ENCODE measurements at places on chromosomes 3 and 15. TPM values are rescaled to one million over a fixed set of nuclear protein-coding genes. Genes with fewer than 3 reads are reported as not detected.

GRCh38 chr15:53059273-53060043, 269.3 kb upstream of the ONECUT1 start:
- H3K4me1 ChIP-seq: no peaks in the 10 kb centered on the region
- H3K27me3 ChIP-seq: no peaks in the 10 kb centered on the region
- no peak overlapping the region for H3K27ac ChIP-seq
- no peak for DNase-seq
- no peak overlapping the region for H3K4me3 ChIP-seq
- H3K36me3 ChIP-seq: no peaks in the 10 kb centered on the region

- H3K36me3 ChIP-seq: no peaks in the 10 kb centered on the region
- DNase-seq: no peak
- no peak overlapping the region for H3K27ac ChIP-seq
These were observed 390.2 kb upstream of the SGO1 start for GRCh38 chr3:20576228-20576627.

DNA sequence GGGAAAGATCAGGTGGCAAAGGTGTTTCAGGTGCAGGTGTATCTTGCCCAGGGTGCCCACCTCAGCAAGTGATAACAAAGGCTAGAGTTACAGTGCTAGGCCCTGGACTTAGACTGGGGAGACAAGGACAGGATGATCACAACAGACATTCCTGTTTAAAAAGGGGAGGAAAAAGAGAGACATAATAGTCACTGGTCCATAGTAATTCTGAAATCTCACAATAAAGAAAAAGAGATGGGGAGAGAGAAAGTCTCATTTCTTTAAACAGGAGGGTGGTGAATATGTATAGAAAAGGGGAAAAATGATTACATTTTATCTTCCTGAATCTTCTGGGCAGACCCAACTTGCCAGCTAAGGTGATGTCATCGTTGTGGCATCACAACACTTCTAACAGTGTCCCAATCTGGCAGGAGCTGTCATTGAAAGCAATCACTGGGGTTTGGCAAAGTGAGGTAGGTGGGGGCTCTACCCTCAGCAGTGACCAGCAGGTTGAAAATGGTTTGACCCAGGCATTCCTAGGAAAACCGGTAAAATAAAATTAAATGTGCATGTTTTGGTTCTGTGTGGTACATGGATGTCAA, 99.5 kb downstream of the ZNF621 start:
- no peak overlapping the region for H3K27ac ChIP-seq
- no peak overlapping the region for H3K4me3 ChIP-seq
- no peak for DNase-seq
- H3K27me3 ChIP-seq: no peaks in the 10 kb centered on the region
- no peaks in the 10 kb centered on the region for H3K4me1 ChIP-seq
- H3K36me3 ChIP-seq: no peaks in the 10 kb centered on the region

GRCh38 chr3:133469140-133469731, 69.4 kb downstream of the BFSP2 start:
- no peaks in the 10 kb centered on the region for H3K27me3 ChIP-seq
- H3K36me3 ChIP-seq: no peaks in the 10 kb centered on the region
- H3K4me3 ChIP-seq: no peak overlapping the region
- peak overlapping the region; percentile 67 for H3K27ac ChIP-seq

- H3K4me1 ChIP-seq: peaks cover 5% of the 10 kb centered on the region
- no peaks in the 10 kb centered on the region for H3K36me3 ChIP-seq
- DNase-seq: no peak
These were observed 14.1 kb downstream of the PTPN23 start for GRCh38 chr3:47394881-47395280.

DNA sequence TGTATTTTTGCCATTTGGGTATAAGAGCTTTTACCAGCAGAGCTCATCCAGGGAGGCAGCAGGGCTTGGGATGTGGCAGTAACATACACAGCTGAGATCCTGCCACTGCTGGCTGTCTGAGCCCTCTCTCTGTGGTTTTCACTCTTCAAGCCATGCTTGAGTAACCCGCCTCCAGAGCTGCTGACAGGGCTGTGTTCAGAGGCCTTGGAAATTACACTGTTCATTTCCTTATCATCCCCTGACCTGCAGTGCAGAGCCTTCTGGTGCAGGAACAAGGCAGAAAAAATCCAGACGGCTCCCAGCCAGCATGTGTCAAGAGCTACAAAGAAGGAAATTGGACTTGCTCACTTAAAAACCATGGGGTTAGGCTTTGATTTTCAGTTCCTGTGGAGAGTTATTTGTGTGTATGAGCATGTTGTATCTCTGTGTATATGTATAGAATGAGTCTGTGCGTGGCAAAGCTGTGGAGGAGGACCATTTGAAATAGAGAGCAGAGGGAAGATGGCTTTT, 47.0 kb downstream of the ZNF609 start:
- H3K4me3 ChIP-seq: no peak overlapping the region
- H3K27ac ChIP-seq: no peak overlapping the region

GRCh38 chr15:31360843-31361763, 34.5 kb downstream of the KLF13 start:
- no peak overlapping the region for H3K27ac ChIP-seq
- H3K4me3 ChIP-seq: no peak overlapping the region
- H3K4me1 ChIP-seq: peaks cover 13% of the 10 kb centered on the region
- no peak for DNase-seq
- H3K27me3 ChIP-seq: no peaks in the 10 kb centered on the region
- H3K36me3 ChIP-seq: no peaks in the 10 kb centered on the region

GRCh38 chr3:132596816-132597433, at the start of gene ACKR4:
Gene ACKR4 (plus strand): TSS chr3:132597270. CDS start chr3:132600398, 3,128 bp downstream.
- DNase-seq: no peak
- H3K4me1 ChIP-seq: no peaks in the 10 kb centered on the region
- H3K36me3 ChIP-seq: no peaks in the 10 kb centered on the region
- H3K27ac ChIP-seq: no peak within 1 kb of the TSS

DNA sequence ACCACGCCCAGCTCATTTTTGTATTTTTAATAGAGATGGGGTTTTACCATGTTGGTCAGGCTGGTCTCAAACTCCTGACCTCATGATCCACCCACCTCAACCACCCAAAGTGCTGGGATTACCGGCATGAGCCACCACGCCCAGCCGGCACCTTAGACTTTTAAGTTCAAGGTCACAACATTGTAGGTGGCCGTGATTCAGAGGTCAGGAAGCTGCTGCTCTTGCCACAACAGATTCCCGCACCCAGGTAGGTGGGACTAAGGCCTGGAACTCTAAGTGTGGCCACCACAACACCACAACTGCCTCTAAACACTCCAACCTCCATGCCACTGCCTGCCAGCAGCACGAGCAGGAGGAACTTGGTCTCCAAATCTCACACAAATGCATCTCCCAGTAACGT, 196.8 kb downstream of the STT3B start:
- no peak for DNase-seq
- H3K4me3 ChIP-seq: no peak overlapping the region
- no peaks in the 10 kb centered on the region for H3K27me3 ChIP-seq
- no peaks in the 10 kb centered on the region for H3K36me3 ChIP-seq
- H3K4me1 ChIP-seq: no peaks in the 10 kb centered on the region

- no peaks in the 10 kb centered on the region for H3K4me1 ChIP-seq
- DNase-seq: no peak
- no peaks in the 10 kb centered on the region for H3K27me3 ChIP-seq
- H3K27ac ChIP-seq: no peak overlapping the region
- H3K4me3 ChIP-seq: no peak overlapping the region
- no peaks in the 10 kb centered on the region for H3K36me3 ChIP-seq
These were observed 221.9 kb upstream of the PROK2 start for GRCh38 chr3:72006631-72007556.

- H3K4me1 ChIP-seq: peaks cover 7% of the 10 kb centered on the region
- H3K27me3 ChIP-seq: no peaks in the 10 kb centered on the region
- H3K36me3 ChIP-seq: no peaks in the 10 kb centered on the region
- H3K4me3 ChIP-seq: no peak overlapping the region
These were observed 18.1 kb upstream of the ZSCAN2 start for GRCh38 chr15:84582583-84583157.

- no peak overlapping the region for H3K27ac ChIP-seq
- DNase-seq: no peak
- no peak overlapping the region for H3K4me3 ChIP-seq
- H3K36me3 ChIP-seq: no peaks in the 10 kb centered on the region
- H3K27me3 ChIP-seq: no peaks in the 10 kb centered on the region
These were observed 12.1 kb downstream of the CSNK1G1 start for GRCh38 chr15:64343841-64344240.

- no peak overlapping the region for H3K4me3 ChIP-seq
- peak overlapping the region; percentile 75 for H3K27ac ChIP-seq
- no peaks in the 10 kb centered on the region for H3K36me3 ChIP-seq
- H3K4me1 ChIP-seq: peaks cover 64% of the 10 kb centered on the region
These were observed 5.8 kb downstream of the SQOR start for GRCh38 chr15:45640616-45641015.

DNA sequence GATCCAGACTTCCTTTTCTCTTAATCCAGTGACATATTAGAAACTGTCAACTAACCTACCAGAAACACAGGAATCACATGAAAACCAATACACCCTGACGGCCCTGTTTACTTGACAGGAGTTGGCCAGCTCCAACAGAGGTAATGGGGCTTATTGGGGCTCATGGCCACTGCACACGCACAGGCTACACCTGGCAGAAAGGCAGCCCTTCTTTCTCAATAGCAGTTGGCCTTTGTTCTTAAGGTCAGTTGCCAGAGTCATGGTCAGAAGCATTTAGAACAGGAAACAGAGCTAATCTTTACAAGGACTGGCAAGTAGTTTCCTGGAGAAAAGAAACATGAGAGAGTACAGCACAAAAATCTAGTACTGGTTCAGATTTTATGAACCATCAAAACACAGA, 181.8 kb downstream of the MAGI1 start:
- H3K4me3 ChIP-seq: no peak overlapping the region
- peaks cover 4% of the 10 kb centered on the region for H3K4me1 ChIP-seq
- no peaks in the 10 kb centered on the region for H3K27me3 ChIP-seq
- no peak overlapping the region for H3K27ac ChIP-seq
- DNase-seq: no peak

- H3K4me1 ChIP-seq: peaks cover 16% of the 10 kb centered on the region
- H3K4me3 ChIP-seq: no peak overlapping the region
- H3K36me3 ChIP-seq: no peaks in the 10 kb centered on the region
- no peak for DNase-seq
These were observed 25.5 kb upstream of the KLF13 start for GRCh38 chr15:31300981-31301672.

GRCh38 chr3:64449026-64449425, 223.8 kb upstream of the PRICKLE2 start:
- no peak overlapping the region for H3K27ac ChIP-seq
- H3K36me3 ChIP-seq: no peaks in the 10 kb centered on the region
- no peaks in the 10 kb centered on the region for H3K4me1 ChIP-seq

GRCh38 chr3:161042023-161042501, 63.1 kb downstream of the B3GALNT1 start:
- H3K27ac ChIP-seq: no peak overlapping the region
- DNase-seq: no peak
- H3K36me3 ChIP-seq: no peaks in the 10 kb centered on the region
- 0 out of 2 replicates have a peak, but pooled peaks cover 5% of the 10 kb centered on the region for H3K4me1 ChIP-seq

DNA sequence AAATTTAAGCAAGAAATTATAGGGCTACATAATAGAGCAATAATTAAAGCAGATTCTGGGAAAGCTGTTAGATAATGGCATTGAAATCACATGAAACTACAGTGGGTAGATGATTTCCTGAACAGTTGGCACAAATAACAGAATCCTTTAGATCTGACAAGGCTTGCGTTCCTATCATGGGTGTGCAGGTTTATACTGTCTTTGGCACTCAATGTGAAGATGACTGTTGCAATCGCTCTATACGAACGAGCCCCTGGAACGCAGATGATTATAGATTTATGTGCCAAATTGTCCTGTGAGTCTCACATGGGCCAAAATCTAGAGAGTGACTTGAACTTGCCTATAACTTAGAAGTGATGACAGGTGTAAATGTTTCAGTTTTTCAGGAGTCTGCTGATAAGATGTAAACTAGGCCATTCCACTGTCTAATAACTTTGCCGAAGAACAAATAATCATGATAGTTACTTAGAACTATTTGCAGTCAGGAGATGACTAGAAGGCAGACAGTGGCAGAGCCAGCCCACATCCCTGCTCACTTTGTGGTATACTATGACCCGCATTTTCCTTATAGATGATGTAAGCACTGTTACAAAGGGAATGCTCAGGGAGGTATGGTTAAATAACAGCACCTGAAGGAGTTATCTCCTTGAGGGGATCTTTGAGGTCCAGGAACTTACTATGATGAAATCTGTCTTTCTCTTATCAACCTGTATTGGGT, 30.5 kb upstream of the TRPC1 start:
- no peak for DNase-seq
- H3K27me3 ChIP-seq: no peaks in the 10 kb centered on the region
- no peak overlapping the region for H3K27ac ChIP-seq
- no peaks in the 10 kb centered on the region for H3K36me3 ChIP-seq
- no peaks in the 10 kb centered on the region for H3K4me1 ChIP-seq

DNA sequence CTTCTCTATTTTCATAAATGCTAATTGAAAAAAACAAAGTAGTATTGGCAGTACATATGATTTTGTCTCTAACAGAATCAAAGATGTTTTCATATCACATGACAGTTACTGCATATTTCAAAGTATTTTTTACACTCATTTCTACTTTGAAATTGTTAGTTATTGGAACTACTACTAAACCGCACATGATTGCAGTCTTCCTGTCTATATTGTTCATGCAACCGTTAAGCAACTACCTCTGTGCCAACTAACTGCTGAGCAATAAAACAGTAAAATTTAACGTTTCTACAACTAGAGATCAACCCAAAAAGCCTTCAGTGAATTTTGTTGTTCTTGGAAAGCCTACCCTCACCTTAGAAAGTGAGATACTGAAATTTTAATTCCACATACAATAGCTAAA, 64.2 kb downstream of the DMXL2 start:
- H3K4me3 ChIP-seq: no peak overlapping the region
- no peak overlapping the region for H3K27ac ChIP-seq
- no peak for DNase-seq
- H3K4me1 ChIP-seq: no peaks in the 10 kb centered on the region
- H3K36me3 ChIP-seq: no peaks in the 10 kb centered on the region

DNA sequence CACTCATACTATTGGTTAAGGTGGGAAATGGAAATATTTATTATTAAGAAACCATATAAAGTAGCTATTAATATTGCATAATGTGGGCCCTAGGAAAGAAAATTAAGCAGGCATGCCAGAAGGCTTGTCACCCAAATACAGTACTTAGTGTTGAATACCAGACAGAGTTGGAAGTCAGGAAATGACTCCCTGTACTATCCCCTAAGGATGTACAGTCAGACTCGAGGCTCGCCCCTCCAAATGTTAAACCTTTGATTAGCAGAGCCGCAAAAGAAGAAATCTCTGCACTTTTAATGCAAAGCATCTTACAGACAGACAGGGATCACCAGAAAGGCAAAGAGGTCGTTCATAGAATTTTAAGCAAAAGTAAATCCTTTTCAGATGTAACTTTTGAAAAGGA, 11.3 kb upstream of the RBSN start:
- no peak for DNase-seq
- no peaks in the 10 kb centered on the region for H3K4me1 ChIP-seq
- H3K4me3 ChIP-seq: no peak overlapping the region

Gene ANKUB1
- total RNA-seq: not detected

Gene CD80
- total RNA-seq: 0.15 TPM

Gene PLAAT1
- total RNA-seq: 3.9 TPM

Gene CDHR4
- total RNA-seq: not detected

Gene FYTTD1
- 77.8 TPM for total RNA-seq

Gene CLCN2
- total RNA-seq: 22.5 TPM

Gene ANKRD63
- total RNA-seq: 0.72 TPM
